Endothelial cell of coronary artery (primary cell): ENCODE measurements at places on chromosomes 4 and X. TPM values are rescaled to one million over a fixed set of nuclear protein-coding genes. Genes with fewer than 3 reads are reported as not detected.

Gene USP17L29
- total RNA-seq: not detected in 2 replicates

Gene ZNF630
- total RNA-seq: 0.54 and 1.5 TPM in 2 replicates

Gene POLN
- 3.1 and 5.9 TPM in 2 replicates for total RNA-seq

Gene RTL3
- under 0.01 TPM in 1 of 2 replicates, not detected in the other for total RNA-seq

Gene GRIA3
- total RNA-seq: 0.28 and 0.54 TPM in 2 replicates

Gene PNMA6E
- total RNA-seq: not detected in 2 replicates

Gene NMU
- total RNA-seq: 0.09 and 0.72 TPM in 2 replicates
